Glomerular endothelial cell (primary cell): ENCODE measurements at places on chromosomes 5 and 9. TPM values are rescaled to one million over a fixed set of nuclear protein-coding genes. Genes with fewer than 3 reads are reported as not detected.

RLN2 gene
- total RNA-seq = 0.68 TPM in 1 of 2 replicates, not detected in the other

ADAMTS6 gene
- total RNA-seq = 11.8 and 27.2 TPM in 2 replicates

PLAC8L1 gene
- total RNA-seq = not detected in 2 replicates

FAM169A gene
- total RNA-seq = 0.99 and 1.3 TPM in 2 replicates

PLEKHG4B gene
- total RNA-seq = 0.06 and 0.48 TPM in 2 replicates

HSD17B3 gene
- total RNA-seq = not detected in 2 replicates

NFIB gene
- 85.8 and 119 TPM in 2 replicates for total RNA-seq

SPATA31A3 gene
- total RNA-seq = not detected in 2 replicates

PTGER4 gene
- 31.3 and 55.1 TPM in 2 replicates for total RNA-seq

CCIN gene
- 0.19 and 0.29 TPM in 2 replicates for total RNA-seq

ZNF474 gene
- total RNA-seq = 0.23 TPM in 1 of 2 replicates, not detected in the other

LCN1 gene
- not detected in 2 replicates for total RNA-seq

HAVCR1 gene
- 0.15 TPM in 1 of 2 replicates, not detected in the other for total RNA-seq

RAB3C gene
- total RNA-seq = 1.4 and 4.2 TPM in 2 replicates

PRRT1B gene
- total RNA-seq = not detected in 2 replicates

OGN gene
- not detected in 2 replicates for total RNA-seq

SLC6A3 gene
- total RNA-seq = not detected in 2 replicates

ANKDD1B gene
- total RNA-seq = 0.53 and 0.70 TPM in 2 replicates

TMEM215 gene
- not detected in 2 replicates for total RNA-seq

SLC36A3 gene
- total RNA-seq = not detected in 2 replicates

ASPN gene
- not detected in 2 replicates for total RNA-seq

MSMP gene
- total RNA-seq = 1.6 and 7.9 TPM in 2 replicates

ABLIM3 gene
- total RNA-seq = 57.9 and 60.4 TPM in 2 replicates
